MG63 (cell line): ENCODE measurements at places on chromosomes 11 and 22.

DNA sequence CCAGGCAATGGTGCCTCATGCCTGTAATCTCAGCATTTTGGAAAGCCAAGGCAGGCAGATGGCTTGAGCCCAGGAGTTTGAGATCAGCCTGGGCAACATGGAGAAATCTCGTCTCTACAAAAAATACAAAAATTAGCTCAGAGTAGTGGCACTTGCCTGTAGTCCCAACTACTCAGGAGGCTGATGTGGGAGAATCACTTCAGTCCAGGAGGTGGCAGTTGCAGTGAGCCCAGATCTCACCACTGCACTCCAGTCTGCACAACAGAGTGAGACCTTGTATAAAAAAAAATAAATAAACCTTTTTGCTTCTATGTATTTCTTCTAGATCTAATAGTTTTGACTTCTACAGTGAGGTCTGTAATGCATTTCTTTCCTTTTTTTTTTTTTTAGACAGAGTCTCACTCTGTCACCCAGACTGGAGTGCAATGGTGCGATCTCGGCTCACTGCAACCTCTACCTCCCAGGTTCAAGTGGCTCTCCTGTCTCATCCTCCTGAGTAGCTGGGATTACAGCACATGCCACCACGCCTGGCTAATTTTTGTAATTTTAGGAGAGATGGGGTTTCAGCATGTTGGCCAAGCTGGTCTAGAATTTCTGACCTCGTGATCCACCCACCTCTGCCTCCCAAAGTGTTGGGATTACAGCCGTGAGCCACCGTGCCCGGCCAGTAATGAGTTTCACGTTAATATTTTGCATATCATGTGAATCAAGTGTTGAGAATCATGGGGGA, 18.1 kb upstream of the RDX start:
- DNase-seq, result no peak

- no peak for DNase-seq
Observed at GRCh38 chr11:64893194-64894069, 15.0 kb upstream of the EHD1 start.

DNA sequence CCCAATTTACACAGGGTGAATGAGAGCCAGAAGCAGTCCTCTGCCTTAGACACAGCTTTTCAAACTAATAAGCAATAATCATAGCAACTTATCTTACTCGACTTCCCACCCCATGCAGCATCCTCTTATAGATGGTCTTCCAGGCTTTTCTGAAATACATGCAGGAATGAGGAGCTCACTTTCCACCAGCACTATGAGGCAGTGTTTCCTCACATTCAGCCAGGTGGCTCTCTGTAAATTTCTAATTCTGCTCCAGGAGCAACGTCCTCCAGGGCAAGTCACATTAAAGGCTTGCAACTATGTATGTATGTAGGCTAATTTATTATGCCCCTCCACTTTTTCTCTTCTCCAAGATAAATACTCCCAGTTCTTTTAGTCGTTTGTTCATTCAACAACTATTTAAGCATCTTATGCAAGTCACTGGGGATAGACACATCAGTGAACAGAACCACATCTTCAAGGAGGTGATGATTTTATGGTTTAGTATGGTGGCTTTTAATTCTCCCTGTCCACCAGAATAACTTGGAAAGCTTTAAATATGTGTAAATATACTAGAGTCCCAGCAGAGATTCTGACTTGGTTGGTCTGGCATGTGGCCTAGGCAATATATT, 59.9 kb downstream of the PAK1 start:
- DNase-seq, result no peak

- DNase-seq, result no peak
Observed at GRCh38 chr11:120908461-120909181, 115.3 kb upstream of the TBCEL start.

GRCh38 chr22:35337932-35338331, 38.2 kb downstream of the TOM1 start:
- DNase-seq, result no peak

GRCh38 chr11:1935156-1936071, 11.7 kb upstream of the MRPL23 start:
- no peak for DNase-seq

DNA sequence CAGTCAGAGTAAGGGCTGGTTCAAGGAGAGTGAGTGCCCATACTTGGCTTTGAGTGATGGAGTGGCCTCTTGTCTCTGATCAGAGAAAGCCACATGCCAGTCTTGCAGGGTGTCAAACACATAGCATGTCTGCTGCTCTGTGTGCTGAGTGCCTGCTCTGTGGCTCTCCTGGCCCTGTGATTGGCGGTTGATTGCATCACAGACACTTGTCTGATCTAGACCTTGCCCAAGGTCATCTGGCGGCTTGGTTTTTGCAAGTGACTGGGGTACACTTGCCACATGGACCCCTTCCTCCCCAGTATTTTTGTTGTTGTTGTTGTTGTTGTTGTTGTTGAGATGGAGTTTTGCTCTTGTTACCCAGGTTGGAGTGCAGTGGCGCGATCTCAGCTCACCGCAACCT, 10.3 kb downstream of the OSBP2 start:
- DNase-seq, result no peak

DNA sequence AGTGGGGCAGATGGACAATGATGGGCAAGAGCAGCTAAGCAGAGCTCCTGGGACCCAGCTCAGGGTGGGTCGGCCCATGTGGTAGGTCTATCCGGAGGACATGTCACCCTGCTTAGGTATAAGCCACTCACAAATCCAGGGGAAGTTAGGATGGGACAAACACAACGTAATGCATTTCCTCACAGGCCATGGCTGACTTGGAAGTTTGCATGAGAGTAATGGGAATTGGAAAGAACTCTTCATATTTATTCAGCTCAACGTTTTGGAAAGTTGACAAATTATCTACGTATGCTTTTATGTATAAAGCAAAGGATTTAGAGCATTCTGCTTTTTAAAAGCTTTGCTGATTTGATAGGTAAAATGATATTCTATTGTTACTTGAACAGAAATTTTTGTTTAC, 74.9 kb downstream of the SMCO4 start:
- no peak for DNase-seq

GRCh38 chr22:49327411-49328117, 500.1 kb downstream of the BRD1 start:
- DNase-seq, result no peak

DNA sequence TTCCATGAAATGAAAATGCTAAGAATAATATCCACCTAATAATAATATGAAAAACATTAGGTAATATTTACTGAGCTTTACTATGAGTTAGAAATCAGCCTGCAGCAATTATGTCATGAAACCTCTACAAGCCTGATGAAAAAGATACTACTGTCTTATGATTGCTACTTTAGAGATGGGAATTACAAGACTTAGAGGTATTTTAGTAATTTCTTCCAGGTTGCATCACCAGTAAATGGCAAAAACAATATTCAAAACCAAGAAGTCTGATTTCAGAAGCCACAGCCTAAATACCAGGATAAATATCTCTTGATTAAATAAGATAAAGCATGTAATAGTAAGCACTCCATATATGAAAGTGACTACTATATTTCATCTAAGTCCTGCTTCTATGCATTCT, 13.8 kb downstream of the OR5B21 start:
- DNase-seq, result no peak

GRCh38 chr11:6419009-6419631, at the start of gene APBB1:
TSS of gene APBB1 (minus strand) at chr11:6419094. CDS start at chr11:6411347, 7,747 bp downstream.
- peak; percentile 40 for DNase-seq

- no peak for DNase-seq
Observed at GRCh38 chr22:44246615-44247326, 66.0 kb downstream of the SHISAL1 start.
